Spleen (tissue), 13 donors: ENCODE measurements at places on chromosomes 5 and 9. TPM values are rescaled to one million over a fixed set of nuclear protein-coding genes. Genes with fewer than 3 reads are reported as not detected.

DNA sequence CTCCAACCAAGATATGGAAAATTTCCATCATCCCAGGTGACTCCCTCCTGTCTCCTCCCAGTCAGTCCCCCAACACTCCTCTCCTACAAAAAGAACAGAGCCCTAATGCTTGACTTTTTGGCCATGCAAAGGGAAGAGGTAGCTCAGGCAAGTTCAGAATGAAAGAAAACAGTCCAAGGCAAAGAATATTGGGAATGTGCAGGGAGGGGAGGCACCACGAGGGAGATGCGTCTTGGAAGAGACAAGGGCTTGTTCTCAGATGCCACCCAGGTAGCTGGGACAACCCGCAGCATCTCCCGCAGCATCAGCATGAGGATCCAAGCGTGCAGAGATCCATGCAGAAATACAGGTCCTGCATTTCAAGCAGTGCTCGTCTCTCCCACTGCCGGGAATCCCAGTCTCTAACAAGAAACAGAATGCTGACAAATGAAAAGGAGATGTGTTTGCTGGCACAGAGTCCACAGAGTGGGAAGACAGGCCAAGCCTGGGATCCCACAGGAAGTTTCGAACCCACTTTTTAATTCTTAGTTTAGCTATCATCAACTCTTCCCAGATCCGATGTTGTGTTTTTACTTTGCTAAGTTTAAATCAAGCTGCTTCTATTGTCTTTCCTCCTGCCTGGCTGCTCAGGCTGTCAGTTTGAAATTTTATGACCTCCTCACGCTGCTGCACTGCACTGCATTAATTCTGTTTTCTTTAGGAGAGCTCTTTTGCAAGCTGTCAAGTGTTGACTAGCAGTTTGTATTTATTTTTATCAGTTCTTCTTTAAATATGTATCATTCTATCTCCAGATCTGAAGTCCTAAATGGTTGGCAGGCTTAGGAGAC is 86.8 kb upstream of the OSMR start:
- no peak for DNase-seq

DNA sequence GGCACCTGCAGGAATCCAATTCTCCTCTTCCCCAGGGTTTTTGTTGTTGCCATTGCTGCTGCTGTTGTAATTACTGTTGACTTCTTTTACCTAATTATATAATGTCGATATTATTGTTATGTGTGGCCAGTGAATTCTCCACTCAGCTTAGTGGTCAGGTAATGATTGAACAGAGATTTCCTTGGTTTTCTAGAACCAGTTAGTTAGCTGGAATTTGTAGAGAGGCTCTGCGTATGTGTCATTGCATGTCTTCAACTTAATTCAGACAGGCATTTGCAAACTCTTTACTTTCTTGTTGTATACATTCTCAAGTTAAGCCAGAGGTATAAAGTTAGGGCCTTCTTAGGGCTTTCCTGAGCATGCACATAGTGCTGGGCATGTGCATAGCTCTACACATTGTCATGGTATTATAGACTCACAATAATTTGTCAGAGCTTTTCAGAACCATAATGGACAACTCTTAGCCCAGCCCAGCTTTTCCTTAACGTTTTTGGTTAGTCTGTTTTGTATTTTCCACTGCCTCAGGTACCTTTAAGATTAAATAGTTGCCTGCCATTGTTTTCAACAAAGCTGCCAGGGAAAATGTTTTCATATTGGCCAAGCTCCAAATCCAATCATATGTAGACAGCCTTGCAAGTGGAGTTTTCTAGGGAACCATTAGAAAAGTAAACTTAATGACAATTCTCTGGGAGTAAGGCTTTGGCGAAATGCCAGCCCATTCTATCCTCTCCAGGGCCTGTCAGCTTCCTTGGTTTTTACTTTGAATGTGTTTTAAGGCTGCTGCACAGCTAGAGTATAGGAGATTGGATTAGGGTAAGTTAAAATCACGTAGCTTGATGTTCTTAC is 68.1 kb downstream of the UBE2R2 start:
- no peak for DNase-seq

GRCh38 chr9:71790296-71790695 is 22.0 kb upstream of the CEMIP2 start:
- no peak for DNase-seq

The SHC3 gene
- total RNA-seq, result 0.09 TPM

The SLC27A4 gene
- 14.2 TPM for total RNA-seq

- no peak for DNase-seq
Measured at GRCh38 chr5:137086342-137086741, 412.8 kb downstream of the SPOCK1 start.

GRCh38 chr5:74099538-74100267 is 473.7 kb downstream of the ARHGEF28 start:
- no peak for DNase-seq
